ENCODE measurements at places on chromosomes 1 and 21. TPM values are rescaled to one million over a fixed set of nuclear protein-coding genes. Genes with fewer than 3 reads are reported as not detected.

DNA sequence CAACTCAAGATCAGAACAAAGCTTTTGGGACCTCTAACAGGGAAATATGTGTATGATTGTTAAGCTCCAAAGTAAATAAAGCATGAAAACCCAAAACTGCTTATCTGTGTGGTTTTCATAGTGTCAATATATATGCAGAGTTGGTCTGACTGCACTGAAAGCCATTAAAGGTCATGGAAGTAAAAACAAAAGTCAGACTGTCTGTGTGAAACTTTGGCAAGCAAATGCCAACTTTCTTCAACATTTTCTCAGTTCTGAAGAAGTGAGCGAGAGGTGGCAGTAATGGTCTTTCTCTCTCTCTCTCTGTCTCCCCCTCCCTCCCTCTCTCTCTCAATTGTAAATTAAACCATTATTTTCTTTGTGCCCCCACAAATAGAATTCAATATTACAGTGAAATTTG lies 100.1 kb upstream of the S1PR1 start:
- no peaks in the 10 kb centered on the region for H3K36me3 ChIP-seq
- no peak overlapping the region for H3K4me3 ChIP-seq
- no peak for DNase-seq
- no peaks in the 10 kb centered on the region for H3K4me1 ChIP-seq

DNA sequence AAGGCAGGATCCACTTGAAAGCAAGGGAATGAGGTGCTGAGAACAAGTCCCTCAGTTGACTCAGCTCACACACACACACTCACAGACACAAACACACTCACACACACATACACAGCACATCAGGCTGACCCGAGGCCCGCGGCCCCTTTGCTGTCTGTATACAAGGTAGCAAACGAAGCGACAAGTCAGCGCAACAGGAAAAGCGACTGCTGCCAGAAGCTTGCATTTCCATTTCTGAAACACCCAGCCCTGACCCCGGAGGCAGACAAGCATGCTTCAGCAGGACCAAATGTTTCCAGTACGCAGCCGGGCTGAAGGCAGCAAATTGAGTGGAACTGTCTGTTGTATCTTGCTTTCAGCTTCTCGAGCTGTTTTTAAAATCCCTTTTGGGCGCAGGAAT lies 501.6 kb downstream of the NPHP4 start:
- no peak overlapping the region for H3K4me3 ChIP-seq
- no peak for DNase-seq
- H3K27ac ChIP-seq, result no peak overlapping the region

GRCh38 chr1:29055160-29055559 lies 68.5 kb downstream of the TMEM200B start:
- H3K4me3 ChIP-seq, result no peak overlapping the region
- H3K27ac ChIP-seq, result no peak overlapping the region
- H3K4me1 ChIP-seq, result peaks cover 11% of the 10 kb centered on the region
- no peaks in the 10 kb centered on the region for H3K36me3 ChIP-seq

LCE3E gene
- total RNA-seq, result not detected

IL19 gene
- 0.76 TPM for total RNA-seq
